ENCODE measurements at places on chromosomes 6 and 20.
A peak's percentile ranks its signal among the peaks of the same experiment; 100 is the strongest.

- DNase-seq = no peak
These were observed 67.3 kb upstream of the SLC22A1 start for GRCh38 chr6:160054271-160054670.

DNA sequence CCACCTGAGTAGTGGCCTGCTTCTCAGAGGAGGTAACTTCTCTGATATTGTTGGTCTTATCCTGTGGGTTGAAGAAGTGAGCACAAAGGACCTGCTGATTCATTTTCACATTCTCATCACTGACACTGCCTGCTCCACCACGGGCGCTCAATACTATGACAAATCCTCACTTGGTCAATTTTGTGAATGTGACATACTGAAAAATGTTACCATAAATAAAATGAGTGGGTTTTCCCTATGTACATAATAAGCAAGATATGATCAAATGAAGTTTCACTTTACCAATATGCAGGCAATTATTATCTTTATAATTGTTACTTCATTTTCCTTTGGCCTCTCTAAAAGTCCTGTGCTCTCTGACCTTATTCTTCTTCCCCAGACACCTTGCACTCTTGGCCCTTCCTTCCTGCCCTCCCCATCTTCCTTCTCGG lies 71.5 kb upstream of the RIPOR2 start:
- DNase-seq = no peak

- DNase-seq = no peak
These were observed 17.5 kb downstream of the PTK7 start for GRCh38 chr6:43093436-43094289.

- peak; percentile 86 for DNase-seq
These were observed 135.6 kb upstream of the PTPRK start for GRCh38 chr6:128655978-128656498.

DNA sequence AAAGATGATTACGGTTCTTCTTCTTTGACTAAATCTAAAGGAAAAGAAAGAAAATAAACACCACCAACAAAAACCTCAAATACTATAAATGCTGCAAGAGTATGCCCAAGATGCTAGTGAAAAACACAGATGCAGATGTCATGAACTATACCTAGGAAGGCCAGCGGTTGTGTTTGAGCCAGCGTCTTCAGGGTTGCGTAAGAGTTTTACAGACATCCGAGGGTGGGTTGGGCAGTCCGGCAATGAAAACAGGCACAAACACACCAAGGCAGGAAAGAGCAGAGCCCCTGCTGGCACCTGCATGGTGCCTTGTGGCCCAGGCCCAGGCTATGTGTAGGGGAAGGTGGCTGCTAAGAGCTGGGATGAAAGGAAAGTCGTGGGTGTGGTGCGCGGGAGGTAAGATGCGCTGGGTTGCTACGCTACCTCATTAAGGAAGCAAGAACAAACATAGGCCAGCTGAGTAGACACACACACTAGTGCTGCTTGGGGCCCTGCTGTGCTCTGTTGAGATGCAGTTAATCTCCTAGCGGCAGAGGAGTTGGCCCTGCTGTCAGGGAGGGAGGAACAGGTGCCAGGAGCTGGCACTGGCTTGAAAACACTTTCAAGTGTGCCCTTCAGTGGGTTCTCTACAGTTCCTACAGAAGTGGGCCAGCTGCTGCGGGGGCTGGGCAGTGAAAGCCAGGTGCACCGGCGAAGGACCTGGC lies 170.2 kb upstream of the PLN start:
- DNase-seq = no peak

- DNase-seq = no peak
These were observed 14.3 kb downstream of the KIF13A start for GRCh38 chr6:17972978-17973622.

DNA sequence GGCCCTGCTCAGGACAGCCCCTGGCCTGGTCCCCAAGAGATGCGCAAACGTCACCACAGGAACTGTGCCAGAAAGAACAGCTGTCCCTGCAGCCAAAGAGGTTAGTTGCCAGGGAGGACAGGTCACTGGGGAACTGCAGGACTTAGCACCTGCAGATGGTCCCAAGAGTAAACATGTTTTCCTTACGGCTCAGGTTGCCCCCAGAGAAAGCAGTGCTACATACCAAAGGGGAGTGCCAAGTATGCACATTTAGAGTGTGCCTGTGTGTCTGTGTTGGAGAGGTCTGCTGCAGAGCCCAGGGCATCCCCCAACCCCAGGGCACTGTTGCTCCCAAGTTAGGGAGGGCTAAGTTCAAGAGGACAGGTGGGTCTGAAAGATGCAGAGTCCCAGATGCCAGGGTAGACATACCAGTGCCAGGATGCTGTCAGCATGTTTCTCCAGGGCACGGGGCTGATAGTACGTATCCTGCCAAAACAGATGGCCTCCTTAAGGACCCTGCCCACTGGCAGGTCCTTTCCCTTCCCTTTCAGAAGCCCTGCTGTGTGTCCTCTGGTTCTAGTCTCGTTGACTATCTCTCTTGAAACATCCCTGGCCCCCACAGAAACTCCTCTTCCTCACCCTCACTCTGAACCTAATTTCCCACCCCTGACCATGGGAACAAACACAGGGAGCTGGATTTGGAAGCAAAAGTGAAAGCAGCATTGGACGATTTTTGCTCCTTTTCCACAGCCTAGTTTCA lies 1.3 kb downstream of the ABHD16A start:
- no peak for DNase-seq

- peak; percentile 39 for DNase-seq
These were observed 34.3 kb upstream of the FOXC1 start for GRCh38 chr6:1575210-1576041.

- DNase-seq = peak; percentile 84
These were observed 29.5 kb downstream of the TOP1 start for GRCh38 chr20:41057999-41058673.

DNA sequence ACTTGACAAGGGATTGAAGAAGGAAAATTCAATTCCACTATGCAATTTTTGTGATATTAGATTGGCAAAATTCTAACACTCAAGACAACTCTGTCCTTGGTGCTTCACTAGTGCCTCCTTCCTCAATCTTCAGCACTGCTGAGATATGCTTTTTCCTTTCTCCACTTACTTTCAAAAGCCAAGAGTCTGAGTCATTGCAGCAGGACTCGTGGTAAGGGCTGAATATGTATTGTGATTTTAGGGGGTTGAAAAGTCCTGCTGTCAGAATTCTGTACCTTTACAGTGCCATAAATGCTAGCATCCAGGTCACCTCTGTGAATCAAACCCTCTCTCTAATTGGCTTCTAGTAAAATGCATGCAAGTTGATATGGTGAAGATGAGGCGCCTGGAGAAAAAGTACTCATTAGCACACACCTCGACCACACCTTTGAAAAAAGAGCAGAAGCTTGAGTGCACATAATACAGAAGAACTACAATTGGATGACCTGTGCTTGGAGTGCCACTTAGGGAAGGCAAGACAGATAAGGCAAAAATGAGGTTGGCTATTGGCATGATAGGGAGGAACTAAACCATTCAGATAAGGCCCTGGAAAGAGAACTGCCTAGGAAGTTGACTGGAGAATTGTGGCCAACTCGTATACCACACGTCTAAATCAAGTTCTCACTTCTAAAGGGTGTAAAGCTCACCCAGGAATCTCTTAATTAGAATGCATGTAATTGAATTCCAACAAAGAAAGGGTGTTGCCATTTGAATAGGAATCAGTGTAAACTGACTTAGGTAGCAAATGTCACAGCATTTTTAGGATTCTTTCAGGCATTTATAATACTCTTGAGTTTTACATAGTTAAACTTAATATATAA lies 43.6 kb upstream of the FAM83B start:
- peak; percentile 33 for DNase-seq

DNA sequence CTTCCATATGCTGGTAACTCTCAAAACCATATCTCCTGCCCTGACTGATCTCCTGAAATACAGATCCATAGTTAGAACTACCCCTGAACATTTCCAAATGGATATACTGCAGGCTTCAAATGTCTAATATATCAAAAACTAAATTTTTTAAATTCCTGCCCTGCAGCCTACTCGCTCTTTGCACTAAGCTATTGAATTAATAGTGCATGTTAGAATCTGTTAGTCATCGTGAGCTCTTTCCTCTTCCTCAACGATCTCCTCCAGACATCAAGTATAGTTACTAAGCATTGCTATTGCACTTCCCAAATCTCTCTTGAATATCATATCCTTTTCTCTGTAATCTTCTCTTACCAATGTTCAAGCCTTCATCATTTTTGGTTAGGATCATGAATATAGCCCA lies 26.0 kb upstream of the RSPO3 start:
- no peak for DNase-seq

GRCh38 chr6:147715035-147715434 lies 206.5 kb downstream of the SAMD5 start:
- no peak for DNase-seq

DNA sequence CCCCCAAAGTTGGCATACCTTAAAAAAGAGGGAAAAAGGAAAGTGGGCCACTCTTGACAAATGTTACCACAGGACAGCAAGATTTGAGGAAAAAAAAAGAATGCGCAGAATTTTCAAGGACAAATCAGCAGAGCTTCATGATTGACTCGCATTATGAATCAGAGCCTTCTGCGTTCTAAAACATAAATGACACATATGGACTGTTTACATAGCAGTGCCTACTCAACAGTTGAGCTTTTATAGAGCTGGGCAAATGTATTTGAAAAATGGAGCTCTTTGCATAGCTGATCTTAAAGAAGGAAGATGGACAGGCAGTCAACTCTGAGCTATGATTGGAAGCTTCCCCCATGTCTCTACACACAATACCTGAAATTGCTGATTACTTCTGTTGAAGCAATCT lies 213.2 kb upstream of the NT5E start:
- no peak for DNase-seq

- DNase-seq = no peak
These were observed 74.6 kb downstream of the OR2B2 start for GRCh38 chr6:27837625-27838057.

- DNase-seq = peak; percentile 23
These were observed 11.0 kb downstream of the UQCC2 start for GRCh38 chr6:33700391-33701050.

- DNase-seq = peak; percentile 72
These were observed 49.7 kb upstream of the IL20RA start for GRCh38 chr6:137094411-137095008.

- DNase-seq = no peak
These were observed 78.5 kb upstream of the ZFP64 start for GRCh38 chr20:52270001-52270606.

DNA sequence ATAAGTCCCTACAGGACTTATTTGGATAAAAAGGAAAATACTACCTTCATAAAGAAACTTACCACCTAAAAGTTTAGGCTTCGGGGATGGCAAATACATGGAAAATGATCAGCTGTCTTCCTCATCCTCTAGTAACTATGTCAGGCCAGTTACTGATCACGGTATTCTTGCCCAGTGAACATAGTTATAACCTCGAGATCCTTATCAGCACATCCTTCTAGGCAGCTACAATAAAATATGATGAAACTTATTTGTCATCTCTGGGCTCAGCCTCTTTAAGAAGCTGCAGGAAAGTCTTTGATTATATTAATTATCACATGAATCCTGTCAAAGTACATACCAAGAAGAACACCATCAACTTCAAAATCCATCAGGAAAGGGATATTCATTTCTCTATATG lies 41.8 kb downstream of the SF3B5 start:
- DNase-seq = no peak

DNA sequence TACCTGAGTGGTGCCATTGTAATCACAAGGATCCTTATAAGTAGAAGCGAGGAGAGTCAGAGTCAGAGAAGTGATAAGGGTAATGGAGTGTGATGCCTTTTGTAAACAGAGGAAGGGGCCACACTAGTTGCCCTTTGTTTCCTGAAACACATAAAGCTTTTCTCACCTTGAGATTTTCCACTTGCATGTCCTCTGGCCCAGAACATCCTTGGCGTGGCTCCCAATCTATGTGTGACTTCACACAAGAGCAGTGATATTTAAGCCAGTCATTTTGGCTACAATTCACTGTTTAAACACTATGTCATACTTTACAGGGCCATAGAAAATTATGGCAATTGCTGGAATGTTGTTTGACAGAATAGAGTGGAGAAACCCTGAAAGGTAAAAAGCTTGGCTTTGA lies 121.2 kb upstream of the BTN3A2 start:
- no peak for DNase-seq

DNA sequence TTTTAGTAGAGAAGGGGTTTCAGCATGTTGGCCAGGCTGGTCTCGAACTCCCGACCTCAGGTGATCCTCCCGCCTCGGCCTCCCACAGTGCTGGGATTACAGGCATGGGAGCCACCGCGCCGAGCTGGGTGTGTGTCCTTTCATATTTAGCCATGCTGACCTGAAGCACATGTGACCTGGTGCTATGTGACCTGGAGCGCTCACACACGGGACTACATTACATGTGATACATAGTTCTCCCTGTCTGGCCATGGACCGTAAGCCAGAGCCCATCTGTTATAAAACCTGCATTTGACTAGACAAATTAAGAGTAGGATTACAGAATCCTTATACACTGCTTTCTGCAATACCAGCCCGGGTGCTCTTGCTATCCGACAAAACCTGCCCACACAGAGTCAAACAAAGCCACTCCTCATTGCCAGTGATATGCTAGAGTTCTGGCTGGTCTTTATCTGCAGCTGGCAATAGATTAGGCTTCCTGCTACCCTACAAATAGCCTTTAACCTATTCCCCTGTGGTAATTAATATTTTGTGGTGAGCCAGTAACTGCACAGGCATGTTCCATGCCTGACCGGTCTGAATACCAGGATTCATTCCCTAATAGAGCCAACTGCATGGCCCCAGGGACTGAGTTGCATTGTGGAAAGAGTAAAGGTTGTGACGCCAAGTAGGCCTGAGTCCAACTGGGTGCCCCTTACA lies 26.3 kb upstream of the FAM50B start:
- DNase-seq = no peak

- no peak for DNase-seq
These were observed 57.9 kb upstream of the FOXO3 start for GRCh38 chr6:108502832-108503231.

GRCh38 chr20:17627101-17627955 lies 54.7 kb downstream of the RRBP1 start:
- DNase-seq = no peak

DNA sequence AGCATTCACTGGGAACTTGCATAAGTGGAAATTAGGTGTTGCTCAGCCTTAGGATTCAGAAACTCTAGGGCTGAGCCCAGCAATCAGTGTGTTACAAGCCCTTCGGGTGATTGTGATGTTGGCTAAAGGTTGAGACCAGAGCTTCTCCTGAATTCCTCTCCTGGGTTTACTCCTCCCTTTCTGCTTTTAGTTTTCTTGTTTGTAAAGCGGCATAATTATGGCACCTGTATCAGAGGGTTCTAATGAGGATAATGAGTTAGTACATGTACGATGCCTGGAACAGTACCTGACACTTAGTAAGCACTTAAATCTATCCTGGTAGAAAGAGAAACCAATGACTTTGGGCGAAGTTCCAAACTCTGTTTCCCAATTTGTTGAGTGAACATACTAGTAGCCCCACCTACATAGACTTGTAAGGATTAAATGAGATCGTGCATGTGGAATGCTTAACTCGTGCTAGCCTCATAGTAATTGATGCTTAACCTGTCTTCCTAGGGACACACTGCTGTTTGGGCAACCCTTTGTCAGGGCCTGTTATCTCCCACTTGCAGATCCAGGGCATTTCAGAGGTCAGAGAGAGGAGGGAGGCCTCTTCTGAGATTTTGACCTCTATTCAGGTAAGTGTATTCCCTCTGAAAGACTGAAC lies 932 bp upstream of the EZR start:
- no peak for DNase-seq

Data from skeletal muscle cell (primary cell).